ENCODE measurements at places on chromosomes 7 and 10.

DNA sequence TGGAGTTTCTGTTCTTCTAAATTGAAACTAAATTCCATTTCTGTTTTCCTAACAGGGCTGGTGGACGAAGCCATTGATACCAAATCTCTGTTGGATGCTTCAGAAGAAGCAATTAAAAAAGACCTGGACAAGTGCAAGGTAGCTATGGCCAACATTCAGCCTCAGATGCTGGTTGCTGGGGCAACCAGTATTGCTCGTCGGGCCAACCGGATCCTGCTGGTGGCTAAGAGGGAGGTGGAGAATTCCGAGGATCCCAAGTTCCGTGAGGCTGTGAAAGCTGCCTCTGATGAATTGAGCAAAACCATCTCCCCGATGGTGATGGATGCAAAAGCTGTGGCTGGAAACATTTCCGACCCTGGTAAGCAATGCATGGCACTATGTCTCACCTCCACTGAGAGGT, 45.6 kb downstream of the AP3M1 start:
- no peak for DNase-seq

DNA sequence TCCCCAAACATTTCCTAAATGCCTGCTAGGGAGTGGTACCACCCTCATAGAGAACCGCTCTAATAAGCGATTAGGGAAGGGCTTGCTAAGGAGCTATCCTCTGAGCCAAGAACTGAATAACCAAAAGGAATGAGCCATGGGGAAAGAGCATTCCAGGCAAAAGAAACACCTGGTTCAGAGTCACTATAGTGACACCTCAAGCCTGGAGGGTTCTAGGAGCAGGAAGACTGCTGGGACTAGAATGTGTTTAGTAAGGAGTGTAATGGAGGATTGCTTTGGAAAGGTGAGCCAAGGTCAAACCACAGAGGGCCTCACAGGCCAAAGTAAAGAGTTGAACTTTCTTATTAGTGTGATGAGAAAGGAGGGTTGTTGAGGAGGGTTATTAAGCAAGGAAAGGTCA, 38.7 kb upstream of the NRBF2 start:
- no peak for DNase-seq

DNA sequence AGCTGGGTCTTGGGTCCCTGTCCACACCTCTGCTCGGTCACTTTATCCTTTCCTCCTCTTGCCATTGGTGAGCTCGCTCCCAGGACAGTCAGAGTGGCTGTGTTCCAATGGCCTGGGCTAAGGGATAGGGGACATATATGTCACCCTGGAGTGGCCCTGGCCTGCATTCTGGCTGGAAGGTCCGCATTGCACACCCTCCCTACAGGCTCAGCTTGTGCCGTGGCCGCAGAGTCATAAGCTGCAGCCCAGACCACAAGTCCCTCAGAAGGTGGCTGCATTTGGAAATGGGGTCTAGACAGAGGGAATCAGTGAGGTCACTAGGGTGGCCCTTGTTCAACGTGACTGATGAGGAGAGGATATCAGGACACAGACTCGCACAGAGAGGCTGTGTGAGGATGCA, 363.8 kb upstream of the SHH start:
- DNase-seq: no peak

DNA sequence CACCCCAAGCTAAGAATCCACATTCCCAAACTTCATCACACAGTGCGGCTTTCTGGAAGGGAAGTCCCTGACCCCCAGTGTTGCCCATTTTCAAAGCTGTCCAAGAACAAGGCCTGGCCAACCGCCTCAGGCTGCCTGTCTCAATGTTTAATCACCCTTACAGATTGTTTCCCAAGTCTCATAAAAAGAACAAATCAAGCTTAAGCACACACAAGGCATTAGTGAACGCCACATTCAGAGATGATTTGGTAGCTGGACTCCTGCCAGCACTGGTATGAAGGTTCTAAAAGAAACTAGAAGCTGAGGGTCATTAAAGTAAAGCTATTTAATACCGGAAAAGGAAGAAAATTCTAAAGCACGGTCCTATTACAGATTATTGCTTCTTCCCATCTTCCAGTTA, 35.6 kb downstream of the C10orf90 start:
- no peak for DNase-seq

GRCh38 chr7:50300336-50300735, 4.2 kb upstream of the IKZF1 start:
- DNase-seq: no peak

- DNase-seq: no peak
These were observed 39.6 kb downstream of the WIPI2 start for GRCh38 chr7:5229451-5230264.

GRCh38 chr7:159027789-159028507, 116.7 kb downstream of the VIPR2 start:
- DNase-seq: no peak

DNA sequence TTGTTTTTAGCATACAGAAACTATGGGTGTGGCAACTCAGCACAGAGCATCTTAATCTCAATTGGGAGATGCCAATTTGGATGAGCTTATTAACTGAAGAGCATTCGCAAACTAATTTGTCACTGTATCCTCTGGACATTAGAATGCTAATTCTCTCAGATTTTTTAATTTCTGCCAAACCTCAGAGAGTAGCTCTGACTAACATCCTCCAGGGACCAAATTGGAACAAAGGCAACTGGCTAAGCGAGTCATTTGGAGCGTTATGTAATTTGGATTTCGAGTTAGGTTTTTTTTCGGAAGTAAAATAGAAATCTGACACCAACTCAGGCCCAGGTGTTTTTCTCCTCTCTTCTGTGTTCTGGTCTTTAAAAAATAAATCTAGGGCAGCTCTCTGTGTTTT, 201.9 kb downstream of the BMPER start:
- no peak for DNase-seq

- DNase-seq: no peak
These were observed 80.7 kb downstream of the MMRN2 start for GRCh38 chr10:86876748-86877147.

DNA sequence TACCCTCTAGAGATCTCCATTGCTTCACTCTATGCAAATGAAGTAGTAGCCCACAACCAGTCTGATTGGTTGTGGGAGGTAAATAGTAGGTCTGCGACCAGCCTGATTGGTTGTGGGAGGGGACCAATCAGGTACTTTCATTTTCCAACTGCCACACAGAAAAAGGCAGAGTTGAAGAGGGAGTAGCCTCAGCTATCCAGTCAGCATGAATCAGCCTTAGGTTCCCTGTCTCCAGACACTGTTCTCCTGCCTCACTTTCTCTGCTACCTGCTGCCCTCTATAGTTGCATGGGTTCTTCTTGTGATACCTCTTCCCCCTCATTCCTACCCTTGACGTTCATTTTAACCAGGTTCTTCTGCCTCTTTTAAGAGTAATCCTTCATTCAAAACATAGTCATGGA, 114.5 kb upstream of the LYZL1 start:
- DNase-seq: no peak

DNA sequence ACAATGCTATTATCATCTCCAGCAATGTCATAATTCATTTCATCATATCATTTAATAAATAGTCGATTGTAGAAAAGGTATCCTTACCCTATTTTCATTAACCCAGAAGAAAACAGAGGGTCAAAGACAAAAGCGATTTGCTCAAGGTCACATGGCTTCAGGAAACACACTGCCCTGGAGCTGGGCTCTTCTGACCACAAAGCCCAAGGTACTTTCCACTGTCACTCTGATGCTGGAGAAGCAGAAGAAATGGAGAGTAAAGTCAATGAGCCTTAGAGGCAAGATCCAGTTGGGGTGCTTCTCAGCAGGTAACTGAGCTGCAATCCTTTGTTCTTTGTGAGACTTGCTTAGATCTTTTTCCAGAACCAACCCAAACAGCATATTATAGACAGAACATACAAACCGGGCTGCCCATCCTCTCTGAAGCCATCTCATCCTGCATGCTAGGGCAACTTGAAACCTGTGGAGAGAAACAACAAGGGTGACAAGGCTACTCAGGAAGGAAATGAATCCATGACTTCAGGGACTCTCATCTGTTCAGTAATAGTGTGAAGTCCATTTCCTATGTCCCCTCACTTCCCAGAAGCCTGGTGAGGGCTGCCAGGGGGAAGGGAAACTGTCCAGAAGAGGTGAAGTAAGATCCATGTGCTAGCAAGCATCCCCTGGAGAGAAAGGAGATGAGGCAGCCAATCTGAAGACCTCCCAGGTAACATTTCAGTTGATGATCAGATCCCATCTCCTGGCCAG, 148.6 kb upstream of the SVIL start:
- DNase-seq: no peak

DNA sequence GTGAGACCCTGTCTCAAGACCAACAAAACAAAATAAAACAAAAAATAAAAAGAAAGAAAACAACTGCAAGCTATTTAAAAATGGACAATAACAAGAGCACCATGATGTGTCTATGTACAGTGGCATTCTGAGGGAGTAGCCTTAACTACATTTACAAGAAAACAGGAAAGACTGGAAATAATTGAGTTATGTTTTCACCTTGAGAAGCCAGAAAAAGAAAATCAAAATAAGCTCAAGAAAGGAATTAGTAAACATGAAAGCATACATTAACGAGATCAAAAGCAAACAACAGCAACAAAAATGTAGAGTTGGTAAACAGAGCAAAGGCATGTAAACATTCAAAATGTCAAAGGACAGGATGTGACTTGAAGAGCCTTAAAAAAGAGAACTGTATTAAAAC, 36.7 kb downstream of the TEX36 start:
- DNase-seq: no peak

- DNase-seq: no peak
These were observed 33.6 kb downstream of the PRF1 start for GRCh38 chr10:70568781-70569495.

- DNase-seq: no peak
These were observed 129.5 kb upstream of the PCGF5 start for GRCh38 chr10:91090761-91091529.

- DNase-seq: no peak
These were observed 287.1 kb upstream of the C7orf33 start for GRCh38 chr7:148303295-148304082.

DNA sequence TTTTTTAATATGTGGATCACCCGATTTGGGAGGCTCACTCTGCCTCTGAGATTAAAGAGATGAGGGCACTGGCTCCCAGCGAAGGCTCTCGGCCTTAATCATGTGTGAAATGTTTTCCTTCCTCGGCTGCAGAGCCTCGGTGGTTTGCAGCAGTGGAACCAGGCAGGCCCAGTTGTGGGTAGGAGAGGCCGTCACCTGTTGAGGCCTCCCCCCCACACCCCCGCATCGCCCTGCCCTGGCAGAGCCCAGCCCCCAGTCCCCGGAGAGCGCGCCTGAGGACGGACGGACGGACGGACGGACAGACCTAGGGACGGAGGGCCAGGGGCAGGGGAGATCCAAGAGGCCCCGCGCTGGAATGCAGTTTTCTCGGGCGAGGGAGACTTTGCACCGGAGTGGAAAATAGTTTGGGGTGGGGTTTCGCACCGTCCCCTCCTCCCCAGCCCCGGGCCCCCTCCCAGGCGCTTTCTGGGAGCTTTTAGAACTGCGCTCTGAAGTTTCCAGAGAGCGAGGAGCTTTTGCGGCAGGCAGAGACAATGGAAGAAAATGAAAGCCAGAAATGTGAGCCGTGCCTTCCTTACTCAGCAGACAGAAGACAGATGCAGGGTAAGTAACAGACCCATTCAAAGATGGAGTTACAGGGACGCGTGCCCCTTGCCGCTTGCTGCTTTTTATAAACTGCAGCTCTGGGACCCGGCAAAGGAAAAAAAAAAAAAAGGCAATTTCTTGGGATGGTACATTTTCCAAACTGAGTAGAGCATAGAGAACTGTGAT, at the start of gene KIAA1217:
TSS of gene KIAA1217 (plus strand) at position 478 of the 771 bp plus-strand sequence. CDS start at position 534, 56 bp downstream.
- no peak for DNase-seq

DNA sequence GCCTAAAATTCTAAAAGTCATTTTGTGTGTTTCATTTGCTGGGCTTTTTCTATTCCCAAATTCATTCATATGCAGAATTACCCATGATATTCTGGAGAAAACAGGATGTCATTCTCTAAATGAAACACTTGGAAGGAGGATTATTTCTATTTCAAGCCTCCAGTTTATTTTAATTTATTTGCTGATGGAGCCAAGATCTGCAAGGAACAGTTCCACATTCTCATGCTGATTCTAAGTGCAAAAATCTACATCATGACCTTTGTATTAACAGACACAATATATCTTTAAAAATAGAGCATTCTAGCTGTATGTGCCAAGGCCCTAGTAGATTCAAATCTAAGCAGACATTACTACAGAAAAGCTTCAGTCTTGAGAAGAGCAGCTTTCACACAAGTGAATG, 51.3 kb upstream of the KCND2 start:
- no peak for DNase-seq

- no peak for DNase-seq
These were observed 171.5 kb downstream of the DIP2C start for GRCh38 chr10:517872-518475.

DNA sequence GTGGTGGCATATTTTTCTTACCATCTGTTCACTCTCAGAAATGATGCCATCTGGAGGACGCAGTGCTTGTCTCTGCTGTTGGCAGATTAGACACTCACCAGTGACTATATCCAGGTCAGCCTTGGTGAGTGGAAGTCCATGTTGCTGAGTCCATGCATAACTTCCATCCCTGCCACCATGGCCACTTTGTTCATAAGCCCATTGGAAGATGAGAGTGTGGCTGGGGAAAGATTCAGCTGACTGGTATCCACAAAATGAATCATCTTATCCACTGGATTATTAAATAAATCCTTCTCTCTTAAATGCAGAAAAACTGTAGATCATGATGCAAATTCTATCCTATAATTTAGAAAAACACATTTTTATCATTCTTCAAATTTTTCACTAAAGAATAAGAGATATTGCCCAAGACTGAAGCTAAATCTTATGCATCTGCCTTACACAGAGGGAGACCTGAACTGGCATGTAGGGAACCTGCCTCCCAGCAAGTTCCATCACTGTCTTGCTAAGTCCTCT, 726.9 kb downstream of the TNS3 start:
- DNase-seq: no peak

Measured in activated naive CD4-positive, alpha-beta T cell (primary cell).